Activated T-helper 2 cell treated with anti-CD3 and anti-CD28 coated beads, Interferon-gamma antibody, Interleukin-2, Interleukin-4, amounts not matched to agents 10 μg/mL and 5 μg/mL and 100 μg/mL, durations not matched to agents 14 hours and 24 hours and 36 hours (primary cell): ENCODE measurements at places on chromosomes 4 and X. TPM values are rescaled to one million over a fixed set of nuclear protein-coding genes. Genes with fewer than 3 reads are reported as not detected.

Gene DGAT2L6
- not detected in 2 replicates for total RNA-seq

Gene XAGE2
- not detected in 2 replicates for total RNA-seq

Gene ARAF
- total RNA-seq: 85.3 and 86.1 TPM in 2 replicates

Gene ZDHHC15
- 0.05 and 0.07 TPM in 2 replicates for total RNA-seq

Gene MAGEC2
- total RNA-seq: not detected in 2 replicates

Gene VCX3B
- total RNA-seq: not detected in 2 replicates

DNA sequence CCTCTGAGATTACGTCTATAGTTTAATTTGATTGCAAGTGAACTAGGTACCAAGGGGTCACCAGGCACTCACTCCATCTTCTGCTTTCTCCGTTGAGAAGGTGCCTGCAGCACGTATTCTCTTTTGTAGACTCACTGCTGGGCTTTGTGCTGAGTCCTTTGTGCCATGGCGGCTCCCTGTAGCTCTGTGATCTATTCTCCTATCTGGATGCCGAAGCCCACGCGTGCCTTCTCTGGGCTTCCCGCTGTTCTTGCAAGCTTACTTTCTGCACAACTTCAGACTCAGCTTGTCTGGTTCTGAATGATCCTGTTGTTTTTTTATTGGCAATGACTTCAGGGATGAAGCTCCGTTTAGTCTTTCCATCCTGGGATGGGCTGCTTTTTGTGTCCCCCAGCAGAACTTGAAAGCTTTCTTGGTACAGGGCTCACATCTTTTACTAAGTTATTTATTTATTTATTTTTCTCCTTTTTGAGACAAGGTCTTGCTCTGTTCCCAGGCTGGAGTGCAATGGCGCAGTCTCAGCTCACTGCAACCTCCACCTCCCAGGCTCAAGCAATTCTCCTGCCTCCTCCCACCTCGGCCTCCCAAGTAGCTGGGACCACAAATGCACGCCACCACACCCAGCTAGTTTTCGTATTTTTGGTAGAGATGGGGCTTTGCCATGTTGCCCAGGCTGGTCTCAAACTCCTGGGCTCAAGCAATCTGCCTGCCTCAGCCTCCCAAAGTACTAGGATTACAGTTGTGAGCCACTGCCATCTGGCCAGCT lies 100.9 kb upstream of the NKX1-1 start:
- DNase-seq: no peak
- H3K4me1 ChIP-seq: no peaks in the 10 kb centered on the region
- H3K4me3 ChIP-seq: no peak overlapping the region
- no peaks in the 10 kb centered on the region for H3K27me3 ChIP-seq
- no peak overlapping the region for H3K27ac ChIP-seq
- no peaks in the 10 kb centered on the region for H3K36me3 ChIP-seq

GRCh38 chrX:50865311-50865710 lies 45.2 kb upstream of the BMP15 start:
- no peaks in the 10 kb centered on the region for H3K36me3 ChIP-seq
- H3K4me3 ChIP-seq: no peak overlapping the region

DNA sequence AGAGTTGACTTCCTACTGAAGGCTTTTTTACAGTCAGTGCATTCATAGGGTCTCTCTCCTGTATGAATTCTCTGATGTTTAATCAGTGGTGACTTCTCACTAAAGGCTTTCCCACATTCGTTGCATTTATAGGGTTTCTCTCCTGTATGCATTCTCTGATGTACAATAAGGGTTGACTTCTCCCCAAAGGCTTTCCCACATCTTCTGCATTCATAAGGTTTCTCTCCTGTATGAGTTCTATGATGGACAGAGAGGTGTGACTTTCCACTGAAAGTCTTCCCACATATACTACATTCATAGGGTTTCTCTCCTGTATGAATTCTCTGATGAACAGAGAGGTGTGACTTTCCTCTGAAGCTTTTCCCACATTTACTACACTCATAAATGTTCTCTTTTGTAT lies 45.2 kb downstream of the ZNF674 start:
- no peak for DNase-seq
- no peak overlapping the region for H3K4me3 ChIP-seq
- H3K36me3 ChIP-seq: peaks cover 48% of the 10 kb centered on the region
- no peaks in the 10 kb centered on the region for H3K4me1 ChIP-seq

- H3K27me3 ChIP-seq: no peaks in the 10 kb centered on the region
- no peaks in the 10 kb centered on the region for H3K4me1 ChIP-seq
- no peaks in the 10 kb centered on the region for H3K36me3 ChIP-seq
- H3K4me3 ChIP-seq: no peak overlapping the region
- no peak for DNase-seq
- no peak overlapping the region for H3K27ac ChIP-seq
These were observed 290.7 kb upstream of the FAM241A start for GRCh38 chr4:111854494-111855087.

DNA sequence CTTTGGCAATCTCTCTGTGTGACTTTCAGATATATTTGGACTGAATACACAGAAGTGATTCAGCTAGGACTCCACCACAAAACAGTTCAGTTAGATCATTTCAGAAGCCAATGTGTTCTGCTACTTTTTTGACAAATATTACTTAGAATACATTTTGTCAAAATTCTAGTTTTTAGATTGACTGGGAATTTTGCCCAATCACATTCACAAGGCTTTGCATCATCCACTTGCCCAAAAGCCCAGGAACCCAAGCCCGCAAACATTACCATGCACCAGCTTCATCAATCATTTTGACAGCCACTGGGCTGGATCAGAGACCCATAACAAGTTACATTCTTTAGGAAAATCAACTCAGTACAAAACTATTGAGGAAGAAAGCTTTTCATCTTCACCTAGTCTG lies 256.6 kb upstream of the NDST3 start:
- H3K27ac ChIP-seq: no peak overlapping the region
- H3K4me1 ChIP-seq: no peaks in the 10 kb centered on the region
- H3K27me3 ChIP-seq: no peaks in the 10 kb centered on the region
- no peaks in the 10 kb centered on the region for H3K36me3 ChIP-seq
- DNase-seq: no peak
- no peak overlapping the region for H3K4me3 ChIP-seq

GRCh38 chrX:153973127-153974002 lies 811 bp downstream of the TMEM187 start:
- H3K36me3 ChIP-seq: peaks cover 22% of the 10 kb centered on the region
- no peaks in the 10 kb centered on the region for H3K27me3 ChIP-seq
- H3K27ac ChIP-seq: peak overlapping the region; percentile 95

DNA sequence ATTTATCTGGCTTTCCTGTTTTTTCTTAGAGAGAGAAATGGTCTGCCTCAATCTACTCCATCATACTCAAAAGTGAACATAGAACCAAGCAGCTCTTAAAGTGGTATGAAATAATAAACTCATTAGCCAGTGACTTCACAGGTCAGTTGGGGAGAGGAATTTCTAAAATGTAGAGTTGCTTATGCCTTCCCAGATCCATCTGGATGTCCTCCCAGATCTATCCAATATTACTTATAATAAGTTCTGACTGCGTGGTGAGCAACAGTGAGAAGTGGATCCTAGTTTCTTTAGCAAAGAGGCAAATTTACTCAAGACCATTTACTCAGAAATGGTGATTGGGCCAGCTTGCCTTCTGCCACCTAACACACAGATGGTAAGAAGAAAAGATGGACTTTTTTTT lies 748.0 kb downstream of the PCDH18 start:
- H3K27me3 ChIP-seq: no peaks in the 10 kb centered on the region
- no peaks in the 10 kb centered on the region for H3K36me3 ChIP-seq
- H3K27ac ChIP-seq: no peak overlapping the region
- DNase-seq: no peak
- H3K4me1 ChIP-seq: no peaks in the 10 kb centered on the region

- no peak overlapping the region for H3K4me3 ChIP-seq
- DNase-seq: no peak
- no peaks in the 10 kb centered on the region for H3K36me3 ChIP-seq
- H3K4me1 ChIP-seq: no peaks in the 10 kb centered on the region
- no peaks in the 10 kb centered on the region for H3K27me3 ChIP-seq
- H3K27ac ChIP-seq: no peak overlapping the region
These were observed 763.0 kb upstream of the PCDH10 start for GRCh38 chr4:132386130-132386529.

GRCh38 chr4:139761461-139761860 lies 95.8 kb downstream of the MGST2 start:
- no peak overlapping the region for H3K4me3 ChIP-seq
- no peaks in the 10 kb centered on the region for H3K4me1 ChIP-seq
- DNase-seq: no peak
- no peaks in the 10 kb centered on the region for H3K36me3 ChIP-seq
- peaks cover 15% of the 10 kb centered on the region for H3K27me3 ChIP-seq

- no peaks in the 10 kb centered on the region for H3K36me3 ChIP-seq
- no peak for DNase-seq
- H3K4me3 ChIP-seq: no peak overlapping the region
- H3K27me3 ChIP-seq: no peaks in the 10 kb centered on the region
- no peaks in the 10 kb centered on the region for H3K4me1 ChIP-seq
- H3K27ac ChIP-seq: no peak overlapping the region
These were observed 178.4 kb downstream of the TECRL start for GRCh38 chr4:64230709-64231310.

DNA sequence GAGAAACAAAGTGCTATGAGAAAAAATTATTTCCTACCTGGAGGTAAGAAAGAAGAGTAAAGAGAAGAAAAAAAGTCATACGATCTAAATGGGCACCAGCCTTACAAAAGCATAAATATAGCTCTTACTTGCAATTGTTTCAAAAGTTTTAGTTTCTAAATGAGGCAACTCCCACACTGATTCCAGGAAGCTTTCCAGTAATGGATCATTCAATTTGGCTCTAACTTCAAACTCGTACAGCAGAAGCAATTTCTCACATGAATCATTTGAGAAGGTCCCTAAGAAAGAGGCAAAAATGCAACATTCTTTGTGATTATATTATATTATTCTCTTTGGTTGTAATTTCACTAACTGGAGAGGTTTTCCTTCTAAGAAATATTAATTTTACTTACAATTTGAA lies 109.9 kb downstream of the DLG3 start:
- H3K36me3 ChIP-seq: no peaks in the 10 kb centered on the region
- H3K27ac ChIP-seq: no peak overlapping the region
- peaks cover 2% of the 10 kb centered on the region for H3K27me3 ChIP-seq
- H3K4me3 ChIP-seq: no peak overlapping the region

DNA sequence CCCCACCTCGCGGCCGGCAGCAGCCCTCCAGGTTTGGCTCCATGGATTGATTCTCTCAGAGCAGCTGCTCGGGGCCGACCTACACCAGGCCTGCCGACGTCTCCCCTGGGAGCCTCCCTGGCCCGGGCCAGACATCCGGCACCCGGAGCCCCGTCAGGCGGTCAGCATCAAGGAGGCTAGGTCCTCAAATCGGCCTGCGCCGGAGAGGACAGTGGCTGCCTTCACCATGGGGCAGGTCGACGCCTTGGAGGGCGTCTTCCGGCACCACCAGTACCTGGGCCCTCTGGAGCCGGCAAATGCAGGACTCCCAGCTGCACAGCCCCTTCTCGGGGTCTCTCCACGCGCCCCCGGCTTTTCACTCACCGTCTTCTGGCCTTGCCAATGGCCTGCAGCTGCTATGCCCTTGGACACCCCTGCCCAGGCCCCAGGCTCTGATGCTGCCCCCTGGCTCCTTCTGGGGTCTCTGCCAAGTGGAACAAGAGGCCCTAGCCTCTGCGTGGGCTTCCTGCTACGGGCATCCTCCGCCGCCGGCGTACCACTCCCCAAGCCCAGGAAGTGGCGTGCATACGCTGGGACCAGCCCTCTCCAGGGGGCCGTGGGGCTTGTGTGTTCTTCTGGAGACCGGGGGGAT lies 341.8 kb downstream of the MAGEB5 start:
- no peak overlapping the region for H3K27ac ChIP-seq
- no peak overlapping the region for H3K4me3 ChIP-seq
- DNase-seq: no peak
- H3K36me3 ChIP-seq: no peaks in the 10 kb centered on the region

- H3K36me3 ChIP-seq: no peaks in the 10 kb centered on the region
- no peaks in the 10 kb centered on the region for H3K4me1 ChIP-seq
- no peak overlapping the region for H3K27ac ChIP-seq
- no peak overlapping the region for H3K4me3 ChIP-seq
- no peak for DNase-seq
These were observed 107.9 kb upstream of the ELOVL6 start for GRCh38 chr4:110306303-110306702.

GRCh38 chr4:101345271-101345595 lies 2.1 kb downstream of the PPP3CA start:
- H3K27me3 ChIP-seq: peaks cover 34% of the 10 kb centered on the region
- H3K36me3 ChIP-seq: peaks cover 12% of the 10 kb centered on the region
- no peak for DNase-seq
- H3K27ac ChIP-seq: no peak overlapping the region

- no peak overlapping the region for H3K27ac ChIP-seq
- H3K4me1 ChIP-seq: no peaks in the 10 kb centered on the region
- H3K27me3 ChIP-seq: no peaks in the 10 kb centered on the region
- no peaks in the 10 kb centered on the region for H3K36me3 ChIP-seq
- DNase-seq: no peak
These were observed 124.9 kb downstream of the ADAMTS3 start for GRCh38 chr4:72444092-72444491.

GRCh38 chr4:146123231-146123630 lies 52.3 kb upstream of the LSM6 start:
- H3K27me3 ChIP-seq: peaks cover 9% of the 10 kb centered on the region
- DNase-seq: no peak
- H3K36me3 ChIP-seq: no peaks in the 10 kb centered on the region
- no peak overlapping the region for H3K4me3 ChIP-seq

DNA sequence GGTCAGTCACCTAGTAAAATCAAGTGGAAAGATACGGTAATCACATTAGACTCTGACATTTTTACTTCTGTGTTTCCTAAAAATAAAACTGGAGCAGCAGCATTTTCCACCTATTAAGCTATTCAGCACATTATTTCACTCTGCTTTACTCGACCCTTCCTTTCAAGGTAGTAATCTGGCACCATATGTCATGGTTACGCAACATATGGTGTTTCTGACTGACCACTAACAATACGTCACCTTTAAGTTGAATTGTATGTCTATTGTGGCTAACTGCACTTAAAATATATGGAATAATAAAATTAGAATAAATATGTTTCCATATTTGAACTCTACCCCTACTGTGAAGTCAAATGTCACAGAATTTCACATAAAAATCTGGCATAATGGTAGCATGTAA lies 168.8 kb downstream of the CDS1 start:
- H3K4me1 ChIP-seq: no peaks in the 10 kb centered on the region
- H3K36me3 ChIP-seq: no peaks in the 10 kb centered on the region
- no peak overlapping the region for H3K4me3 ChIP-seq
- no peaks in the 10 kb centered on the region for H3K27me3 ChIP-seq

- H3K4me3 ChIP-seq: peak overlapping the region; percentile 82
- peak; percentile 61 for DNase-seq
These were observed 43.1 kb upstream of the FAM9C start for GRCh38 chrX:13087322-13088155.

GRCh38 chr4:40057586-40058091 lies 989 bp downstream of the N4BP2 start:
- H3K27me3 ChIP-seq: no peaks in the 10 kb centered on the region
- peaks cover 25% of the 10 kb centered on the region for H3K4me1 ChIP-seq
- DNase-seq: peak; percentile 76
- H3K4me3 ChIP-seq: peak overlapping the region; percentile 95

- H3K4me1 ChIP-seq: no peaks in the 10 kb centered on the region
- no peak for DNase-seq
- H3K36me3 ChIP-seq: no peaks in the 10 kb centered on the region
- no peak overlapping the region for H3K4me3 ChIP-seq
- no peak overlapping the region for H3K27ac ChIP-seq
- peaks cover 3% of the 10 kb centered on the region for H3K27me3 ChIP-seq
These were observed 2.2 kb upstream of the PCDH18 start for GRCh38 chr4:137534516-137534915.
